Kasumi-1 (cell line): ENCODE measurements at places on chromosomes 1 and 21.

- no peak for DNase-seq
These were observed 13.5 kb upstream of the FOXJ3 start for GRCh38 chr1:42348498-42348897.

- DNase-seq = no peak
These were observed 77.3 kb upstream of the NFASC start for GRCh38 chr1:204793259-204793914.

GRCh38 chr21:14880922-14881321 lies 183.9 kb downstream of the NRIP1 start:
- no peak for DNase-seq

- no peak for DNase-seq
These were observed 14.7 kb upstream of the CSF1 start for GRCh38 chr1:109895720-109896504.

DNA sequence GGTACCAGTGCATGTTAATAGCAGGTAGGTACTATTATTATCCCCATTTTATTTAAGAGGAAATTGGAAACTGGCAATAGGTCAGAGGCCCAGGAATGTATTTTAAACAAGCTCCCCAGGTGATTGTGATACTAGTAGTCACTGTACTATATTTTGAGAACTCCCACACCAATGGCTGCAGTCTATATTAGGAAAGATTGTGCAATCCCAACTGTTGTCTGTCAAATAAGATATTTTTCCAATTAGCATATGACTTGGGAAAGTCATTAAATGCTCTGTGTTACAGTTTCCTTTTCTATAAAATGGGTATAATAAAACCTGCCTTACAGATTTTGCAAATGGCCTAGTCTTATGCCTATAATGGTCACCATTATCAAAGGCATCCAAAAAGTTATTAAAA lies 94.2 kb upstream of the DMRTA2 start:
- DNase-seq = no peak

GRCh38 chr1:240610636-240611035 lies 1.3 kb downstream of the GREM2 start:
- DNase-seq = no peak

DNA sequence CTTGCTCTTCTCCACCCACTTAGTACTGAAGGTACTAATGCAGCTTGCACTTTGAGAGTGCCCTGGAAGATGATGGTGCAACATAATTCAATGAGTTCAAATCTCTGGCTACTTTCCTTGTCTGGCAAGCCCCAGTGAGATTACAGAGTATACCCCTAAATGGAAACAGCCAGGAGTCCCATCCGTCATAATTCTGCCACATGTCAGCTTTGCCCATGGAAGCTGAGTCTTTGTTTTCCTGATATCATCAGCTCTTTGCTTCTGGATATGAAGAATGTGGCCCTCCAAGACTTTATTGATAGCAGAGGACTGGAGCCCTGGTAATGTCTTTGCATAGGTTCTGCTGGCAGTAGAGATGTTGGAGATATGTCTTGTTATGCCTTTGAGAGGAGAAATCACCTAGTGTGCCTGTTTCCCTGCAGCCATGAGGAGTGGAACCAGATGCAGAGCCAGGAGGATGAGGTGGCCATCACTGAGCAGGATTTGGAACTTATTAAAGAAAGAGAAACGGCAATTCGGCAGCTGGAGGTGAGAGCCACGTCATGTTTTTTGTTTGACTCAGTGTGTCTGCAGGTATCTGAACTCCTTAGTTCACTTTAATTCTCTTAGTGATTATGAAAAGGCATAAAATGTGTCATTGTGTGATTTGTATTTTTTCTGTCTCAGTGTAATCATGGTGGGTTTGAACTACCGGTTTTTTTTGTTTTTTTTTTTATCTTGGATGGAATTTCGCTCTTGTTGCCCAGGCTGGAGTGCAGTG lies 18.7 kb upstream of the PPP1R8 start:
- no peak for DNase-seq

DNA sequence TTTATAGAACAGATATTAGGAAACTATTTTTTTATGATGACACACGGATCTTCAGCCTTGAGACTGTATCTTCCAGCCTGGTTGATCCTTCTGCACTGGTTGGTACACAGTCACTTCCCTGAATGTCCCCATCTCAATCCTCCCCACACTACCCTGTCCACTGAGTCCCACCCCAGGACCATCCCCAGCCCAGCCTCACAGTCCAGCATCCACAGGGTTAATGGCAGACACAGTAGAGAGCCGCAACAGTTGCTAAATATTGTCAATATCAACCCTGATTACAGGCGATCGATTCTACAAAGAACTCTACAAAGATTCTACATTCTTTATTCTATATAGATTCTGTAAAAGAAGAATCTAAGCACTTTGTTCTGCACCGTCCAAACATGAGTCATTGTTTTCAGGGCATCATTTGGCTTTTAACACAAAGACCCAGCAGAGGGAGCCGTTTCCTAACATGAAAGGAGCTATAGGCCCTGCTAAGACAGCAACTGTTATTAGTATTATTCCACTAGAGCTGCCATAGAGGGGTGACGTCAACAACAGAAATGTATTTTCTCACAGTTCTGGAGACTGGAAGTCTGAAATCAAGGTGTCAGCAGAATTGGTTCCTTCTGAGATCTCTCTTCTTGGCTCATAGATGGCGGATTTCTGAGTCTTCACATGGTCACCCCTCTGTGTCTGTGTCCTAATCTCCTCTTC lies 30.1 kb upstream of the IFNAR2 start:
- DNase-seq = peak; percentile 98

DNA sequence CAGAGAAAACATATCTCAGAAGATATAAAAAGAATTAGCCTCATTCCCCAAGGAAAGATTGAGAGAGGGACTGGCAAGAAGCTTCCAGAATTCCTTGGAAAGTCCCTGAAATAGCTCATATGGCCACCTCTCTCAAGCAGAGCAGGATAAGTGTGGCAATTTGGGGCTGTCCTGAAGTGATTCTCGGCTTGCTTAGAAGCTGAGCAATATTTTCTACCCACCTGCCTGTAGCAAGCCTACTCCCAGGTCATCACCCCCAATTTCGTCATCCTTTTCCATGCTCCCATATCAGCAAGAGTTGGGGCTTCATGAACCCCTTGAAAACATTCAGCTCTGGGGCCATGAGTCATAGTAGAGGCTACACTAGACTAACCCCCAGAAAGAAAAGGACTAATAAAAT lies 131.5 kb downstream of the PLPP3 start:
- no peak for DNase-seq

GRCh38 chr21:16194095-16194787 lies 464.5 kb downstream of the USP25 start:
- peak; percentile 96 for DNase-seq

DNA sequence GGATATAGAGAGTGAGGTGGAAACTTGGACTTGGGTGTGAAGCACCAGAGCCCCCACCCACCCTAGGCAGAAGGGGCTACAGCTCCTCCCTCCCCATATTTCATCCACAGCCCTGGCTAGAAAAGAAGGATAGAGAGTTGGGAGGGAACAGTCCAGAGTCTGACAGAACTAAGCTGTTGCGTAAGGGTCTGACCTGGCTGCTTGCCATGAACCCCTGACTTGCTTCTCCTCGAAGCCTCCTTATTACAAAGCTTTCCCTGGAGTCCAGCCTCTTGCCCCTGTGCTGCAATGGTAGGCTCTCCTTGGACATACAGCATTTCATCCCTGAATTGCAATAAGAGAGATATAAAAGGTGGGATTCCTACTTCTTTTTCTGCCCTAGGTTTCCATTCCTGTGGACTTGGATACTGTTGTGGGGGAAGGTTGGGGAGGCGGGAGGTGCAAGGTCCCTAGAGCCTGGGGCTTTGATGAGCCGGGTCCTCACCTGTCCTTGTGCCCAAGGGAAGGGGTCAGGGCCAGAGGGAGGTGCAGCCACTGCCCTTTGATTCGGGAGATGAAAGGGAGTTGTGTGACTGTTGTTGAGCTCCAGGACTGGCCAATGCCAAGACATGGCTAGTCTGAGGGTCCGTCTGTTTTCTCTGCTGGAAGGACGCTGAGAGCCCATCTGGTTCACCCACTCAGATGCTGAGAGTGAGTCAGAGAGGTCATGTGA lies 2.7 kb downstream of the RHBG start:
- DNase-seq = peak; percentile 18

GRCh38 chr1:223651291-223651991 lies 14.1 kb downstream of the CAPN8 start:
- no peak for DNase-seq

GRCh38 chr1:89451011-89451410 lies 73.6 kb upstream of the LRRC8B start:
- DNase-seq = no peak

GRCh38 chr21:29423099-29423870 lies 124.6 kb downstream of the BACH1 start:
- DNase-seq = peak; percentile 52

- DNase-seq = peak; percentile 6
These were observed 44.2 kb downstream of the CAPN8 start for GRCh38 chr1:223621312-223621734.

GRCh38 chr1:42966688-42967612 lies 8.3 kb upstream of the SLC2A1 start:
- DNase-seq = no peak

GRCh38 chr1:189859385-189859977 lies 618.2 kb downstream of the BRINP3 start:
- peak; percentile 7 for DNase-seq
